ENCODE measurements at places on chromosomes 5 and 9. TPM values are rescaled to one million over a fixed set of nuclear protein-coding genes. Genes with fewer than 3 reads are reported as not detected.

The FAT2 gene
- not detected for total RNA-seq

The HTR1A gene
- total RNA-seq, result not detected

DNA sequence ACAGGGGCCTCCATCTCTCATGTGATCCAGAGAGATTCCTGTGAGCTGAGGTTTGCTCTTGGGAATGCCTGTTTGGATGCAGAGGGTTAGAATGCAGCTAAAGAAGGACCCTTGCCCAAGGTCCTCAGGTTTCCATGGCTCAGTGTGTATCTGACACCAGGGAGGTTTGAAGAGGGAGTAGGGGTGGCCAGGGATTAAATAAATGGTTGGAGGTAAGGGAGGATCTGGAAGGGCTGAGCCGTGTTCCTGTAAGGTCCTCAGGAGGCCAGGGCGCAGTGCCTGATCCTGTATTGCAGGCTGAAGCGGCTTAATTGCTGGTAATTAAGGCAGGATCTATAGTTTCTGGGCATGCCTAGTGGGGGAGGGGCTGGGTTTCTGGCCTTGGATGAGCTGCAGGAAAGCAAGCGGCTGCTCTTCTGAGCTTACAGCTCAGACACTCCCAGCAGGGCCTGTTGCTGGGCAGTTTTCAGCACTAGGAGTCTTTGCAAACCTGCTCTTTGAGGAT lies 41.5 kb upstream of the MAP1B start:
- no peak overlapping the region for H3K4me3 ChIP-seq
- no peak for DNase-seq
- H3K27ac ChIP-seq, result no peak overlapping the region
- no peaks in the 10 kb centered on the region for H3K4me1 ChIP-seq
- H3K36me3 ChIP-seq, result no peaks in the 10 kb centered on the region

The SLC22A4 gene
- 1.9 TPM for total RNA-seq

GRCh38 chr9:118674942-118675341 lies 694.3 kb downstream of the BRINP1 start:
- H3K27me3 ChIP-seq, result no peaks in the 10 kb centered on the region
- no peak overlapping the region for H3K27ac ChIP-seq
- no peak overlapping the region for H3K4me3 ChIP-seq

GRCh38 chr9:73357607-73358006 lies 205.9 kb downstream of the ANXA1 start:
- DNase-seq, result no peak
- H3K4me1 ChIP-seq, result no peaks in the 10 kb centered on the region
- no peaks in the 10 kb centered on the region for H3K36me3 ChIP-seq
- H3K27me3 ChIP-seq, result no peaks in the 10 kb centered on the region
- H3K4me3 ChIP-seq, result no peak overlapping the region

Data from psoas muscle (tissue), 8 donors.